GM03348 (cell line): ENCODE measurements at places on chromosomes 4 and X.

GRCh38 chrX:154298312-154298711 lies 2.7 kb downstream of the TKTL1 start:
- no peak for DNase-seq

- DNase-seq, result no peak
Measured at GRCh38 chrX:53291596-53291995, 10.2 kb upstream of the IQSEC2 start.

DNA sequence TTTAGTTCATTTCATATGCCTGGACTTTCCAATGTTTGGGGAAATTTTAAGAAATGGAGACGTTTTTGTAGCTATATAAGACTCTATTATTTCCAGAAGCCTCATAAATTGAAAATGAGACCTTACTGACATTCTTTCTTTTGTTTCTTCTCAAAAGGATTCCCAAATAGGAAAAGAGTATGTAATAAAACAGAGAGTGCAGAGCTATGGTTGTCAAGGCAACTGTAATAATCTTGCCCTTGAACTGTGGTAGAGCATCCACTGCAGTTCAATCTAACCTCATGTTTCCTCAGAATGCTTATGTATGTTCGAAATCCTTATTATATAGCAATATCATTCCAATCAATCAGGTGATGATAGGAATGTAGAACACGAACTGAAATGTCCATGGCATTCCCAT lies 54.1 kb downstream of the AMELX start:
- DNase-seq, result no peak

DNA sequence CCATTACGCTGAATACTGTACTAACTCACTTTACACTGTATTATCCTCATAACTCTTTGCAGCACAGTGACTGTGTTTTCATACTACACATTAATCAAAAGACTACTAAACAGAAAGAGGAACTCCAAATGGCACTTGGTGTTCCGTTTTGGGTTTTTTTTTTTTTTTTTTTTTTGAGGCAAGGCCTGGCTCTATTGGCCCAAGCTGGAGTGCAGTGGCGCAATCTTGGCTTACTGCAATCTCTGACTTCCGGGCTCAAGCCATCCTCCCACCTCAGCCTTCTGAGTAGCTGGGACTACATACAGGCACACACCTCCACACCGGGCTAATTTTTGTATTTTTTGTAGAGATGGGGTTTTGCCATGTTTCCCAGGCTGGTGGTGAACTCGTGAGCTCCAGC lies 10.7 kb downstream of the KLHL8 start:
- peak; percentile 11 for DNase-seq
